Aorta (tissue), 5 donors: ENCODE measurements at places on chromosomes 4 and X. TPM values are rescaled to one million over a fixed set of nuclear protein-coding genes. Genes with fewer than 3 reads are reported as not detected.

The SH3D19 gene
- total RNA-seq = 71.5 TPM

The DGAT2L6 gene
- not detected for total RNA-seq

The SERTM2 gene
- not detected for total RNA-seq

The BMP3 gene
- total RNA-seq = 0.19 TPM

The CACNA1F gene
- 0.42 TPM for total RNA-seq

The AWAT2 gene
- not detected for total RNA-seq

The EDNRA gene
- 28.0 TPM for total RNA-seq

The GUCY1A1 gene
- 74.0 TPM for total RNA-seq

- no peaks in the 10 kb centered on the region for H3K27me3 ChIP-seq
- H3K4me3 ChIP-seq = no peak overlapping the region
- no peaks in the 10 kb centered on the region for H3K36me3 ChIP-seq
- no peak for DNase-seq
- H3K4me1 ChIP-seq = no peaks in the 10 kb centered on the region
Measured at GRCh38 chrX:140661643-140662042, 47.9 kb upstream of the LINC00632 start.

DNA sequence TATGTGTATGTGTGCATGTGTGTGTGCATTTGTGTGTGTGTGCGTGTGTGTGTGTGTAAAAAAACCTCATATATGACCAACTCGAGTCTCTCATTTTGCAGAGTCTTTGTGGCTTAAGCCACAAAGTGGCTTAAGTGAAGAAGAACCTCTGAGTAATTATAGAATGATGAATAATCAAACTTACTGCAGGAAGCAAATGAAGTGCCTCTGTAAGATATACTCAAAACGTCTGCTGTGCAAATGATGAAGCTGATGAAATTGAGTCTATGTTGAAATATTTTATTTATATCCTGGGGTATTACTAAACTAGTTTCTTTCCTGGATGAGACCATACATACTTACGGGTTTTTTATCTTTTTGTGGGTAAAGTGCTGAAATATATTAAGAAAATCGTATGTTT, 1198.7 kb downstream of the PCDH7 start:
- no peaks in the 10 kb centered on the region for H3K4me1 ChIP-seq
- no peak overlapping the region for H3K4me3 ChIP-seq
- no peak overlapping the region for H3K27ac ChIP-seq
- no peaks in the 10 kb centered on the region for H3K36me3 ChIP-seq
- DNase-seq = no peak

DNA sequence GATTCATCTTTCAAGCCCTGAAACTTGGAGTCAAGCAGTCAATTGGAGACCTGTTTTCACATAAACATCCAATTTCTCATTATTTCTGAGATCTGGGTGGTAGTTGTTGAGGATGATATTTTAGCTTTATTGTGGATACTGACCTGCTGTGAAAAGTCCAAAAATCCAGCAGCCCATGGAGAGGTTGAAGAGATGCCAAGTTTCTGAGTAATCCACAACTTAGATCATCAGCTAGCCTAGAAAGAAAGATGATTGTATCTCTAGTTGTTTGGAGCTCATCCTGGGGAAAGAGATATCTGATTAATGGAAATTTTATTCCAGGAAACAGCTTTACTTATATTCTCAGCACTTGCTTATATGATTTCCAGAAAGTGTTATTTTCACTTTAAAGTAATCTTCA, 48.6 kb upstream of the DCX start:
- no peak for DNase-seq
- H3K27ac ChIP-seq = no peak overlapping the region
- no peaks in the 10 kb centered on the region for H3K36me3 ChIP-seq
- H3K4me3 ChIP-seq = no peak overlapping the region
- H3K4me1 ChIP-seq = no peaks in the 10 kb centered on the region

DNA sequence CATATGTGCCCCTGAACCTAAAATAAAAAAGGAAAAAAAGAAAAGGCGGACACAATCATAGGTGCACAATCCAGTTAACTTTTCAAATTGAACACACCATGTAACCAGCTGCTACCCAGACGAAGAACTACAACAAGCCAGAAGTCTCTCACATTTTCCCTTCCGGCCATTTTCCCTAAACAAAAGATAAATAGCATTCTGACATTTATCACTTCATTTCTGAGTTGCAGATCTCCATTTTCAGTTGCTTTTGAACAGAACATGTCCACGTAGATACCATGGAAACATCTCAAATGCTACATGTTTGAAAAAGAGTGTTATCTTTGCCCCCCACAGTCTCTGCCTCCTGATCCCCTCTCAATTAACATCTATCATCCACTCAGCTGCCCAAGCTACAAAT, 29.2 kb upstream of the CABS1 start:
- H3K36me3 ChIP-seq = no peaks in the 10 kb centered on the region
- no peaks in the 10 kb centered on the region for H3K27me3 ChIP-seq
- no peak for DNase-seq
- no peak overlapping the region for H3K27ac ChIP-seq
- no peak overlapping the region for H3K4me3 ChIP-seq

DNA sequence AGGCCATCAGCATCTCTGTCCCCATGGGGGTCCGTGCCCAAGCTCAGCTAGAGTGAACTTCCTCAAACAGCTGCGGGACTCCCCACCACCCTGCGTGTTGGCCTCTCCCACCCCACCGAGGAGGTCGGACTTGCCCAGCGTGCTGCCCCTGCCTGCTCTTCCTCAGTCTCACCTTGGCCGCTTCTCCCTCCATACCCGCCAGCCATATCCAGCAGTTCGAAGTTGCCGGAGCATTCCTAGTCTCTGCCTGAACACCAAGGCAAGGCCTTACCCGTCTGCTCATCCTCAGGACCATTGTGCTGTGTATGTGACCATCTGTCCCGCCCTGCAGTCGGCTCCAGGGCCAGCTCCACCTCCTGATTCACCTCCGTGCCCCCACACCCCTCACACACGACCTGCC, 84.5 kb downstream of the WFS1 start:
- H3K27me3 ChIP-seq = no peaks in the 10 kb centered on the region
- DNase-seq = no peak
- no peak overlapping the region for H3K27ac ChIP-seq
- H3K4me3 ChIP-seq = no peak overlapping the region
- H3K36me3 ChIP-seq = no peaks in the 10 kb centered on the region

DNA sequence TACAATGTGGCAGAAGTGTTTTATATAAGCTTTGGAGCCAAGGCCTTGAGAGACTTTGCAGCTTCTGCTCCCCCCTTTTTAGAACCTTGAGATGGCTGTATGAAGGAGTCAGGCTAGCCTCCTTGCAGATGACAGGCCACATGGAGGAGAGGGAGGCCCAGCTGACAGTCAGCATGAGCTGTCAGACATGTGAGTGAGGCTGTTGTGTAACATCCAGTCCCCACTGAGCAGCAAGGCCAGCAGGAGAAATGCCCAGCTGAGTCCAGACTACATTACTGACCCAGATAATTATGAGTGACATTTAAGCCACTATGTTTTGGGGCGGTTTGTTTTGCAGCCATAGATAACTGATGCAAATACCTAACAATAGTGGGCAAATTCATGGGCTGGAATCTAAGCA, 515.3 kb upstream of the ARX start:
- no peaks in the 10 kb centered on the region for H3K27me3 ChIP-seq
- no peak overlapping the region for H3K27ac ChIP-seq
- DNase-seq = no peak
- no peak overlapping the region for H3K4me3 ChIP-seq

DNA sequence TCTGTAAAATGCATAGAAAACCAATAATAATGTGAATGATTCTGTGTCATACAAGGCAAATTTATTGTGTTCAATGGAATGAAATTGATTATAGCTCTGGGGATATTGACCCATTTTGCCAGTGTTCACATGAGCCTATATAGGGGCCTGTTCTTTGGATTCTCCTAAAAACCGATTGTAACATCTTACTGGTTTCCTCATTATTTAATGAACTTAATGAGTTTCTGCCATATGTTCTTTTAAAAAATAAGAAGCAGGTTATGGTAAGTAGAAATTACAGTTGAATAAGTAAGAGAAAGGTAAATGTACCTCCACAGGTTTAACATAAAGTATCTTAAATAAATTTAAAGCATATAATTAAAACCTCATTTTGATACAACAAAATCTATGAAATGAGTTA, 24.6 kb upstream of the ADGRL3 start:
- DNase-seq = no peak
- H3K4me3 ChIP-seq = no peak overlapping the region
- no peaks in the 10 kb centered on the region for H3K36me3 ChIP-seq
- no peaks in the 10 kb centered on the region for H3K4me1 ChIP-seq
- H3K27ac ChIP-seq = no peak overlapping the region

GRCh38 chr4:187493661-187494060, 501.9 kb upstream of the ZFP42 start:
- no peak overlapping the region for H3K27ac ChIP-seq
- no peaks in the 10 kb centered on the region for H3K36me3 ChIP-seq
- no peaks in the 10 kb centered on the region for H3K27me3 ChIP-seq
- H3K4me3 ChIP-seq = no peak overlapping the region

DNA sequence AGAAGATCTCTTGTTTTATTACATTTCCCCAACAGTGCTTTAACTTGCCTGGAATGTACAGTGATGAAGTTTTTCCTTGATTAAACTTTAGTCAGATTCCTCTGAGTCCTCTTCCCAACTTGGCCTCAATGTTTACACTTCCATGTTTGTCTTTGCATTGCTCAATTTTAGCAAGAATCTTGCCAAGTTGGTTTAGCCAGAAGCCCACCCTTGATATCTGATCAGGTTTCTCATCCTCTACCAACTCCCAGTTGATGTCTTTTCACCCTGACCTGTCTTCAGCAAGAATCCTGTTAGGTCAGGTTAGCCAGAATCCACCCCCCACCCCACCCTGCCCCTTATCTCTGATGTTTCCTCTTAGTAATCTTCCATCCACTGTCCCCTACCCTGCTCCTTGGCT, 120.9 kb downstream of the MBNL3 start:
- H3K27me3 ChIP-seq = no peaks in the 10 kb centered on the region
- no peak for DNase-seq
- H3K4me3 ChIP-seq = no peak overlapping the region
- H3K36me3 ChIP-seq = no peaks in the 10 kb centered on the region
- H3K27ac ChIP-seq = no peak overlapping the region

GRCh38 chr4:61723492-61723891, 523.4 kb downstream of the ADGRL3 start:
- no peaks in the 10 kb centered on the region for H3K4me1 ChIP-seq
- no peak overlapping the region for H3K4me3 ChIP-seq
- H3K27ac ChIP-seq = no peak overlapping the region
- H3K36me3 ChIP-seq = no peaks in the 10 kb centered on the region
- no peaks in the 10 kb centered on the region for H3K27me3 ChIP-seq

GRCh38 chr4:40840985-40841571, 91.3 kb downstream of the NSUN7 start:
- H3K27me3 ChIP-seq = no peaks in the 10 kb centered on the region
- DNase-seq = peak; percentile 92
- no peak overlapping the region for H3K27ac ChIP-seq
- no peak overlapping the region for H3K4me3 ChIP-seq
- H3K4me1 ChIP-seq = peaks cover 6% of the 10 kb centered on the region

GRCh38 chrX:133538148-133538547, 122.9 kb upstream of the GPC4 start:
- H3K4me3 ChIP-seq = no peak overlapping the region
- no peaks in the 10 kb centered on the region for H3K27me3 ChIP-seq
- no peak for DNase-seq
- H3K36me3 ChIP-seq = no peaks in the 10 kb centered on the region
- no peak overlapping the region for H3K27ac ChIP-seq

DNA sequence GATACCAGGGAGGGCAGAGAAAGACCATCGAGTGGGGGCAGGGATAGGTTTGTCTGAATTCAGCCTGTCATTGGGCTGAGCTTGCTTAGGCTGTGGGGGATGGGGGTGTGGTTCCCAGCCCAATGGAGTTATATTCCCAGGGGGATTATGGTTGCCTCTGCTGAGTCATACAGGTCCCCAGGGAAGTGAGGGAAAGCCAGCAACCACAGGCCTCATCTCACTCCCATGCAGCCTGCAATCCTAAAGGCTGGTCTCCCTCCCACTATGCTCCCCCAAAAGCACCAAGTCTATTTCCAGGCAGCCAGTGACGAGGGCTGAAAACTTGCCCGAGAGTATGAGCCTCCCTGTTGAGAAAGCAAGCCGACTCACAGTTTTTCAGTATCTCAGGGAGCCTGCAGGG, 39.3 kb downstream of the AFM start:
- no peak overlapping the region for H3K27ac ChIP-seq
- no peak for DNase-seq
- H3K27me3 ChIP-seq = no peaks in the 10 kb centered on the region

- H3K4me3 ChIP-seq = no peak overlapping the region
- no peak for DNase-seq
- no peaks in the 10 kb centered on the region for H3K27me3 ChIP-seq
- H3K27ac ChIP-seq = no peak overlapping the region
Measured at GRCh38 chr4:47073647-47074046, 42.3 kb downstream of the GABRB1 start.

DNA sequence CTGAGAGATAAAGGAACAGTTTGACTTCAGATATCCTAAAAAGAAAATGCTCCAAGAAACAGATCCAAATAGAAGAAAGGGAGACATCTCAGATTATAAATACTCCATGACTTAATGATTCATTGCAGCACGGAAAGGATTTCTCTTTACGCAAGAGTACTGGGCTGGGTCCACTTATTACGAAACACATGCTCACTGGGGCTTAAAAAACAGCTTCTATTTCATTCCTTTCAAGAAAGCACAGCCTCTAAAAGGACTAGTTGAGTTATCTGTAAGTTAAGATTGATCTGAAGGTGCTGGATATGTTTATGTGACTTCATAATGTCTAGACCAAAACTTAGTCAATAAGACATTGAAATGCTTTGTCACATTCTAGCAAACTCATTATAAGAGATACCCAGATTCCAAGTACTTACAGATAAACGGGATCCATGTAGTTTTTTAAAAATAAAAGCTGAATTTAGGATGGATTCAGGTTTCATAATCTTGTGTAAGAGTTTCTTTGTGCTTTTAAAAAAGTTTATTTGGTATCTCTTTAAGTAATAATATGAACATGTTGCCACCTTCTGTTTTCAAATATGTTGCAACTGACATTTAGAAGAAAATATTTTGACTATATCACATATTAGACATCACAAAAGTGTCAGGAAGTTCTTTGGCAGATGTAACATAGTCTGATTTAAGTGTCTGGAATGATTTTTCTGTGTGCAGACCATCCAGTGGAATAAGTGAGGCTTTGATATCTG, 109.5 kb upstream of the MYOZ2 start:
- peaks cover 9% of the 10 kb centered on the region for H3K36me3 ChIP-seq
- no peak overlapping the region for H3K4me3 ChIP-seq
- no peaks in the 10 kb centered on the region for H3K4me1 ChIP-seq
- no peak for DNase-seq

GRCh38 chr4:102828497-102828808, 1.1 kb upstream of the UBE2D3 start:
- peak overlapping the region; percentile 88 for H3K27ac ChIP-seq
- peak overlapping the region; percentile 8 for H3K4me3 ChIP-seq
- H3K36me3 ChIP-seq = no peaks in the 10 kb centered on the region
- no peaks in the 10 kb centered on the region for H3K27me3 ChIP-seq
- H3K4me1 ChIP-seq = peaks cover 4% of the 10 kb centered on the region
- DNase-seq = no peak

- no peak for DNase-seq
- no peaks in the 10 kb centered on the region for H3K4me1 ChIP-seq
- no peaks in the 10 kb centered on the region for H3K27me3 ChIP-seq
- no peak overlapping the region for H3K4me3 ChIP-seq
- no peaks in the 10 kb centered on the region for H3K36me3 ChIP-seq
Measured at GRCh38 chrX:84216881-84217280, 28.9 kb upstream of the RPS6KA6 start.

GRCh38 chr4:40769266-40769665, 19.5 kb downstream of the NSUN7 start:
- H3K4me3 ChIP-seq = no peak overlapping the region
- H3K27me3 ChIP-seq = no peaks in the 10 kb centered on the region
- no peaks in the 10 kb centered on the region for H3K36me3 ChIP-seq
- no peak for DNase-seq
- H3K27ac ChIP-seq = no peak overlapping the region
